ENCODE measurements at places on chromosomes 2 and 18.
A peak's percentile ranks its signal among the peaks of the same experiment; 100 is the strongest.

DNA sequence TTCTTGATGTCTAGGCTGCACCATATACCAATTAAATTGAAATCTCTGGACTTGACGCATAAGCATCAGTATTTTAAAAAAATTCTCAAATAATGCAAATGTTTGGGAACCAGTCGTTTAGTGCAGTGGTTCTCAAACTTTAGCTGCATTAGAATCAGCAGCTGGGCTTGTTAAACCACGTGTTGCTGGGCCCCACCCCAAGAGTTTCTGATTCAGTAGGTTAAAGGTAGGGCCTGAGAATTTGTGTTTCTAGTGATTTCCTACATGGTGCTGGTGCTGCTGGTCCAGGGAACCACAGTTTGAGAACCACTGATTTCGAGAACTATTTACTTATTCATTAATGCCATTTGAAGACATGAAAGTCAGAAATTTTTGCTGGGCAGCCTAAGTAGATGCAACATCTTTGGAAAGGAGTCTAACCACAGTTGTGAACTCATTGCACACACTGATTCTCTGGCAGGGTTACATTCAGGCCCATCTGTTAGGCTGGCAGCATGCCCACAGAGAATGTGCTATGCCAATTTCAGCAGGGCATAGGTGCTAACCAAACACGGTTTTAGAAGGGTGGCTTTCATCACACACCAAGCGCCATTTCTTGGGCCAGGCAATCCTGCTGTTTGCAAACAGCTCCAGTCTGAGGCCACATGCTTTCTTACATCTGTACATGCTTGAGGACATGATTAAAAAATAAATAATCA is 26.4 kb upstream of the ATP5MC3 start:
- DNase-seq: peak; percentile 20

- DNase-seq: no peak
Observed at GRCh38 chr18:12154361-12154760, 60.7 kb downstream of the ANKRD62 start.

GRCh38 chr2:171524018-171524401 is 1.7 kb downstream of the CYBRD1 start:
- DNase-seq: no peak

DNA sequence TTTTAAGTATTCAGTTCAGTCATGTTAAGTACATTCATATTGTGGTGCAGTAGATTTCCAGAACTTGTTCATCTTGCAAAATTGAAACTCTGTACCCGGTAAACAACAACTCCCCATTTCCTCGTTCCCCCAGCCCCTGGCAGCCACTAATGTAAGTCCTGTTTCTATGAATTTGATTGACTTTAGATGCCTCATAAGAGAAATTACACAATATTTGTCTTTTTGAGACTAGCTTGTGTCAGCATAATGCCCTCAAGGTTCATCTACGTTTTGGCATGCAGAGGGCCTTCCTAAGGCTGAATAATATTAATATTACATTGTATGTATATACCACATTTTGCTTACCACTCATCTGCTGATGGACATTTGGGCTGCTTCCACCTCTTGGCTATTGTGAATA is 30.9 kb downstream of the METTL21A start:
- DNase-seq: no peak

- DNase-seq: no peak
Observed at GRCh38 chr18:51531501-51531900, 334.0 kb upstream of the MEX3C start.

DNA sequence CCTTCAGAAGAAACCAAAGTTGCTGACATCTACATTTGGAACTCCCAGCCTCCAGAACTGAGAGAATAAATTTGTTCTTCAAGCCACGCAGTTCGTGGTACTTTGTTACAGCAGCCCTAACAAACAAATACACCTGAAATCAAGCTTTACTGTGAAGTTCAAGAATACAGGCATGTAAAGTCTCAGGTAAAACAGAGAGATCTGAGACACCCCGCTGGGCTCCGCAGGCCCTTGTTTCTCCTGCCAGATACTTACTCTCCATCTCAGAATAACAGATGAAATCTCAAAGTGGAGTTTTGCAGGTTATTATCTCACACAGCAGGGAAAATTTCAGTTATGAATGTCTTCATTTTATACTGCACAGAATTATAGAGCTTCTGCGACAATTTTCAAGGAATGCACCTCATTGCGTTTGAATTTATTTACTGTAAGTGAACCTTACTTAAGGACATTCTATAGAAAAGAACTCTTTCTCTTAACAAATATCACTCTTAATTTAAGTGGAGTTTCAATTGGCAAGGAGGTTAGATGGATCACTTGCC is 492.4 kb upstream of the LRATD1 start:
- no peak for DNase-seq

GRCh38 chr2:223669453-223670225 is 67.5 kb upstream of the SCG2 start:
- no peak for DNase-seq

DNA sequence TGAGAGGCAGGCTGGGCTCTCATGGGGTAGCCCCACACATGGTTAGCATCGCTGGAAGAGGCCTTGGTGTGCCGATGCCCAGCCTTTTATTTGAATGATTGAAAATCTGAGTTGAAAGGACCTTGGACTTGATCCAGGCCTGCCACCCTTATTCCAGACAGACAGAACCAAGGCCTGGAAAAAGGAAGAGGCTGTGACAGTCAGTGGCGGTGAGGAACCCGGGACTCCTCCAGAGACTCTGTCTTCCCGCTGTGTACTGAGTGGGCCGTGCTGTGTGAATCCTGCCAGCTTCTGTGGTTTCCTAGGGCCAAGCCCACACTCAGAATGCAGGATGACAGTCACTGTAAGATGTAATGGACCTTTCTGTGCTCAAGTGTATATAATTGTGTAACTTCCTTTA is 218.5 kb downstream of the LDLRAD4 start:
- no peak for DNase-seq

DNA sequence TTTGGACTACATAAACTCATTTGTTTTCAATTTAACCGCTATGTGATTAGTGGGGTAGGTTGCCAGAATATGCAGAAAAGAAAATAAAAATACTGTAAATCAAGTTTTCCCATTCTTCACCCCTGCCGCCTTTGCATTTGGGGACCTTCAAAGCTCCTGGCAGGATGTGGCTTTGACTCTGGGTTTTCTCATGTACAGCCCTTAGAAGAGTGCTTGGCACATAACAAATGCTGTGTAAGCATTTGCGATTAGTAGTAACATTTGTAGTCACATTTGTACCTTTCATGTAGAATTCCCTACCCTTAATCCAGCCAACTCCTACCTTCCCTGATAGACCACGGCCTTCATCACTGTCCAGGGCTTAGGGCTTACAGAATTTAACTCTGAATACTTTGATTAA is 262.6 kb downstream of the MREG start:
- DNase-seq: peak; percentile 7

DNA sequence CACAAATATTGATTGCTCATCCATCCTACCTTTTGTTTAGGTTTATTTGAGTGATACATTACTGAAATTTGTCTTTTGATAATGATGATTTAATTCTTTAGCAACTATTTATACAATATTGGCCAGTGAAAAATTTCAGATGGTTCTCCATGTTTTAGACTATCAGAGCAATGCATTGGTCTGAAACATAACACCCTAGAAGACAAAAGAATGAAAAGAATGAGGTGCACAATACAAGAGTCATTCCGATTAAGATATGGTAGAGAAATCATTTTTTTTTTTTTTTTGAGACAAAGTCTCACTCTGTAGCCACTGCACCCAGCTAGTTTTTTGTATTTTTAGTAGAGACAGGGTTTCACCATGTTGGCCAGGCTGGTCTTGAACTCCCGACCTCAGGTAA is 197.4 kb upstream of the FAM98A start:
- DNase-seq: no peak

- no peak for DNase-seq
Observed at GRCh38 chr18:31329787-31330438, 12.0 kb downstream of the DSG1 start.

GRCh38 chr2:46410273-46411244 is 68.8 kb upstream of the TMEM247 start:
- no peak for DNase-seq

- no peak for DNase-seq
Observed at GRCh38 chr2:109062859-109063700, 65.9 kb upstream of the SH3RF3 start.

DNA sequence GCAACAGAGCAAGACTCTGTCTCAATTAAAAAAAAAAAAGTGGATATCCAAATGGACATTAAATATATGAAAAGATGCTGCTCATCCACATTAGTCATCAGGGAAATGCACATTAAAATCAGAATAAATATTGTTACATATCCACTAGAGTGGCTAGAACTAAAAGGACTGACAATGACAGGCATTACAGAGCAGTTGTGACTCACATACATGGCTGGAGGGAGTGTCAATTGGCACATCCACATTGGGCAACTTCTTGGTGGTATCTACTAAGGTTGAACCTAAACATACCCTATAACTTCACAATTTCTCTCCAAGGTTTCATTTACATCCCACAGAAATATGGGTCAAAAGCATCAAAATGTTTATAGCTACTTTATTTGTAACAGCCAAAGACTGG is 14.0 kb upstream of the DNER start:
- DNase-seq: no peak

- DNase-seq: no peak
Observed at GRCh38 chr2:68997401-68997800, 15.6 kb upstream of the ANTXR1 start.

- DNase-seq: no peak
Observed at GRCh38 chr2:175855794-175856453, 146.1 kb downstream of the LNPK start.

GRCh38 chr2:184780944-184781343 is 182.6 kb downstream of the ZNF804A start:
- DNase-seq: no peak

GRCh38 chr2:193076995-193077394 is 882.3 kb upstream of the TMEFF2 start:
- DNase-seq: no peak

- no peak for DNase-seq
Observed at GRCh38 chr18:28820353-28820752, 643.4 kb upstream of the CDH2 start.

- peak; percentile 95 for DNase-seq
Observed at GRCh38 chr2:241148891-241149674, at the start of gene PASK. Gene PASK (minus strand): TSS chr2:241149472. CDS start chr2:241143032, 6,440 bp downstream.

DNA sequence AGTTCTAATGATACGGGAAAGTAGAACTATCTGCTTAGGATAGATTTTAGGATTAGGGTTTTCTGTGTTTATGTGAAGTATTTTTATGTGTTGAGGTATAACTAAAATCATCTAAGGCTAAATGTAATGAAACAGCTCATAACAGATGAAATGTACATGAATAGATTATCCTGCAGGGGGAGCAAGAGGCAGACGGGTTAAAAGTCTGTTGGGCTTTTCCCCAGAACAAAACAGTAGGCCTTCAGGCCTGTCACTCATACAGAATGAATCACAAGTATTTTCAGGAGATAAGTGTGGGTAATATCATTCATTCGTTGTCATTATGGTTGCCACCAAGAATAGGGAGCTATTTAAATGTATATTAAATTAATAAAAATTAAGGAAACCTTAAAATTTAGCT is 107.9 kb upstream of the IL1R2 start:
- peak; percentile 45 for DNase-seq

GRCh38 chr2:120735746-120736170 is at the start of gene GLI2:
Gene GLI2 (plus strand): TSS chr2:120735868. CDS start chr2:120797321, 61,453 bp downstream.
- DNase-seq: no peak

DNA sequence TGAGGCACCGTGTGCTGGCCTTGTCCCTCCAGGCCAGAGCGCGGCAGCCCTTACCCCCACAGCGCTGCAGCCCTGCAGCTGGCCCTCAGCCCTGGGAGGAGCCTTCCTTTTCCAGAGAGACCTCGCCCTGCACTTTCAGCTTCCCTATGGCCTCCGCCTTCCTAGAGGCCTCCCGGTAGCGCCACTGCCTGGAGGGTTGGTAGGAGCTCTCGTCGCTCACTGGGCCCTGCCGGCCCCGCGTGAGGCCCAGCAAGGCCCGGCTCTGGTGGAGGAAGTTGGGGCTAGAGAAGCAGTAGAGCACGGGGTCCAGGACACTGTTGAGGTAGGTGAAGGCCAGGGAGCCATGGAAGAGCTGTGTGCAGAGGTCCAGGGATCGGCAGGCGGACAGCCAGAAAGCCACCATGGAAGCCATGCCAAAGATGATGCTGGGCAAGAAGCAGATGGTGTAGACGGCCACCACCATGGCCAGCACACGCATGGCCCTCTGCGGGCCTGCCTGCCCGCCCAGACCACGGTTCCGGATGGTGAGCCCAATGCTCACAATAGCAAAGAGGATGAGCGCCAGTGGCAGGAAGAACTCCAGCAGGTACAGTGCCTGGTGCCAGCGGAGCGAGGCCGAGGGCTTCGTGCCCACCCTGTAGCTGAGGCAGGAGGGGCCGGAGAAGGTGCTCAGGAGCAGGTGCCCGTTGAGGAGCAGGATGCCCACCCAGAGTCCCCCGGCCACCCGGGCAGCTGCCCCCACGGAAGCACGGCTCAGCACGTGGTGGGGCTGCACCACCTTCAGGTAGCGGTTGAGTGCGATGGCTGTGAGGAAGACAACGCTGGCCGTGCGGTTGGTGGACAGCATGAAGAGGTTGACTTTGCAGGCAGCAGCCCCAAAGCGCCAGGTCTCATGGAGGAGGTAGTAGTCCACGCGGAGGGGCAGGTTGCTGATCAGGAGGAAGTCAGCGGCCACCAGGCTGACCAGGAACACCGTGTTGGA is 821 bp downstream of the OXER1 start:
- no peak for DNase-seq

DNA sequence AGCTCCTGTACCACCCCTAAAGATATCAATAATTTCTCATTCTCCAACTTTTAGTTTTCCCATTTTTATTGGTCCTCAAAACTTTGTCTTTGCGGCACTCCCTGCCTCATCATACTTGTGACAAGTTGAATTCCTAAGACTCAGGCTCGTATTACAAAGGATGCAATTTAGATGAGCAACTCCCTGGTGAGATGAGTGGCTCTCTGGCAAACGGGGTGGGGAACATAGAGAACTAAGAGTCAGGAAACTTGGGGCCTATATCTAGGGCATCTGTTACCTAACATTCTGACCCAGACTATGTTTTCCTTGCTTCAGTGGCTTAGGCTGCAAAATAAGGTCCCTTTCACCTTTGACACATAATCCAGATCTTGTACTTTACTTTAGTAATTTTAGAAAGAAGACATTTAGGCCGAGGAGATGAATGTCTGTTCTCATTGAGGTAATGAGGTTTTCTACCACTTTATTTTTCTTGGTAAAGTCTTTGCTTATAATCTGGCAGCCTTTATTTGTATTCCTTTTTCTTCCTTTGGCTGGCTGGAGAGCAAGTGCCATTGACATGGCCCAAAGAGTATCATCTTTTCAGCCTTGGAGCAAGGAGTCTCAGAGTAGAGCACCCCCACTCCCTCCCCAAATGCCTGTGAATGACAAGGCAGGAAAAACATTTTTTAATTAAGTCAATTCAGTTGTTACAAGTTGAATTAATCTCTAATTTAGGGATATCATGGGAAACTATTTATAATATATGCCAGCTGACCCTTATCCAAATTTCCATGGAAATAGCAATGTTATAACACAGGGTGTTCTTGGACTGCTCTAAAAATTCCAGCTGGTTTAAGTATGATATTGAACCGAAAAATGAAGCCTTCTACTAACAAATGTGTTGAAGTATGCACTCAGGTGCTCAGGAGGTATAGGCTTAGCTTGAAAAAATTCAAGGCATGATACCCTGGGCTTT is 15.2 kb downstream of the TSPYL6 start:
- DNase-seq: no peak
